ENCODE measurements at places on chromosomes 6 and 20. TPM values are rescaled to one million over a fixed set of nuclear protein-coding genes. Genes with fewer than 3 reads are reported as not detected.

- no peak overlapping the region for H3K27ac ChIP-seq
- H3K27me3 ChIP-seq: no peaks in the 10 kb centered on the region
- H3K4me1 ChIP-seq: peaks cover 62% of the 10 kb centered on the region
- DNase-seq: no peak
- H3K4me3 ChIP-seq: no peak overlapping the region
These were observed 6.7 kb downstream of the NCOA5 start for GRCh38 chr20:46083101-46083500.

- H3K27ac ChIP-seq: no peak overlapping the region
- H3K4me1 ChIP-seq: no peaks in the 10 kb centered on the region
- no peaks in the 10 kb centered on the region for H3K27me3 ChIP-seq
- no peak overlapping the region for H3K4me3 ChIP-seq
These were observed 22.5 kb upstream of the QKI start for GRCh38 chr6:163391985-163392384.

GRCh38 chr6:110180228-110181008 lies at the start of gene CDC40:
TSS of gene CDC40 (plus strand) at chr6:110180427. CDS start at chr6:110180445, 18 bp downstream.
- peak within 1 kb of the TSS; percentile 92 for H3K4me3 ChIP-seq
- peaks cover 54% of the 10 kb centered on the region for H3K4me1 ChIP-seq
- DNase-seq: peak; percentile 75
- no peaks in the 10 kb centered on the region for H3K27me3 ChIP-seq

DNA sequence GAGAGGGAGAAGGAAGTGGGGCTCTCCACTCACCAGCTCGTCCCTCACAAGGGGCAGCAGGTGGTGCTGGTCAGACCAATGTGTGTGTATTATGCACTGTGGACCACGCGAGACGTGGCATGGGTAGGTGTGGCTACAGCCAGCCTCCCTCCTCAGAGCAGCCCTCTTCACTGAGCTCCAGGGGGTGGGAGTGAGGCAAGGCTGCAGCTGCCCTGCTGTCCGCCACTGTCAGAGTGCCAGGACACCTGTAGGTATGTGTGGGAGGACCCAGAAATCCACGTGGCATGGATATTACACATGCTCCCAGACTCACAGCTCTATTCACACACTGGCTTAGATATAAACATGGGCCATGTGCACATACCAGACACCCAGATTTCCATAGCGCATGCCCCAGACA lies 90.3 kb downstream of the VEGFA start:
- H3K4me3 ChIP-seq: no peak overlapping the region
- no peaks in the 10 kb centered on the region for H3K4me1 ChIP-seq
- peaks cover 7% of the 10 kb centered on the region for H3K27me3 ChIP-seq

Gene ESR1
- polyA plus RNA-seq: 1.1 TPM

Gene ADGB
- not detected for polyA plus RNA-seq

Measured in CD4-positive, alpha-beta memory T cell (primary cell).